Fibroblast of the aortic adventitia (primary cell): ENCODE measurements at places on chromosomes 4 and X.

DNA sequence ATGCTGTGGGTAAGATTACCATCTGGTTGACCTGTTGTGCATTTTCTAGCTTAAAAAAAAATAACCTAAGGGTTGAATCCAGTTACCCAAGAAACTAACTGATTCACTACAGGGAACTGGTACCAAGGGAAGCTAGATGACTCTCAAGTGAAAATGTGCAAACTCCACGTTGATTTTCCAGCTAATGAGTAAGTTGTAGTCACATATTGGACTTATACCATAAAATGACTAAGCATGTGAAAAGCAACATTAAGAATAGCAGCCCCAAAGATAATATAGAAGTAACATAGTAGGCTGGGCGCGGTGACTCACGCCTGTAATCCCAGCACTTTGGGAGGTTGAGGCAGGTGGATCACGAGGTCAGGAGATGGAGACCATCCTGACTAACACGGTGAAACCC lies 270.9 kb downstream of the SPRY1 start:
- DNase-seq: peak; percentile 78

DNA sequence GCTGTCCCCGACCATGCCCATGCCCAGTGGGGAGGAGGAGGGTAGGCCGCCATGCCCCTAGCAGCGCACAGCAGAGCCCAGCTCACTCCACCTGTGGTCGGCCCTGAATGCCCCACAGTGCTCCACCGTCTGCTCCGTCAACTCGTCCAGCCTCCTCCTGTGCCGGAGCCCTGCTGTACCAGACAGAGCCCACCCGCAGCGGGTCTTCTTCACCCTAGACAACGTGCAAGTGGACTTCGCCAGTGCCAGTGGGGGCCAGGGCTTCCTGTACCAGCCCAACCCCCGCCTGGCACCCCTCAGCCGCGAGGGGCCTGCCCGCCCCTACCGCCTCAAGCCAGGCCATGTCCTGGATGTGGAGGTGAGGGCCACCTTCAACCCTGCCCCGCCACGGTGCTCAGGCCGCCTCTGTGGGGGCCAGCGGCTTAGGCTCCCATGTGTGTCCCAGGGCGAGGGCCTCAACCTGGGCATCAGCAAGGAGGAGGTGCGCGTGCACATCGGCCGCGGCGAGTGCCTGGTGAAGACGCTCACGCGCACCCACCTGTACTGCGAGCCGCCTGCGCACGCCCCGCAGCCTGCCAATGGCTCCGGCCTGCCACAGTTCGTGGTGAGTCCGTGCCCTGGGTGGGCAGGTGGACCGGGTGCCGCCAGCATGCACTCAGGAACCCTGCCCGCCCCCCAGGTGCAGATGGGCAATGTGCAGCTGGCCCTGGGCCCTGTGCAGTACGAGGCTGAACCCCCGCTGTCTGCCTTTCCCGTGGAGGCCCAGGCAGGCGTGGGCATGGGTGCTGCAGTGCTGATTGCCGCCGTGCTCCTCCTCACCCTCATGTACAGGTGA lies 6.9 kb upstream of the SRPK3 start:
- DNase-seq: no peak

- DNase-seq: no peak
Observed at GRCh38 chr4:76301775-76302162, 4.8 kb upstream of the STBD1 start.

DNA sequence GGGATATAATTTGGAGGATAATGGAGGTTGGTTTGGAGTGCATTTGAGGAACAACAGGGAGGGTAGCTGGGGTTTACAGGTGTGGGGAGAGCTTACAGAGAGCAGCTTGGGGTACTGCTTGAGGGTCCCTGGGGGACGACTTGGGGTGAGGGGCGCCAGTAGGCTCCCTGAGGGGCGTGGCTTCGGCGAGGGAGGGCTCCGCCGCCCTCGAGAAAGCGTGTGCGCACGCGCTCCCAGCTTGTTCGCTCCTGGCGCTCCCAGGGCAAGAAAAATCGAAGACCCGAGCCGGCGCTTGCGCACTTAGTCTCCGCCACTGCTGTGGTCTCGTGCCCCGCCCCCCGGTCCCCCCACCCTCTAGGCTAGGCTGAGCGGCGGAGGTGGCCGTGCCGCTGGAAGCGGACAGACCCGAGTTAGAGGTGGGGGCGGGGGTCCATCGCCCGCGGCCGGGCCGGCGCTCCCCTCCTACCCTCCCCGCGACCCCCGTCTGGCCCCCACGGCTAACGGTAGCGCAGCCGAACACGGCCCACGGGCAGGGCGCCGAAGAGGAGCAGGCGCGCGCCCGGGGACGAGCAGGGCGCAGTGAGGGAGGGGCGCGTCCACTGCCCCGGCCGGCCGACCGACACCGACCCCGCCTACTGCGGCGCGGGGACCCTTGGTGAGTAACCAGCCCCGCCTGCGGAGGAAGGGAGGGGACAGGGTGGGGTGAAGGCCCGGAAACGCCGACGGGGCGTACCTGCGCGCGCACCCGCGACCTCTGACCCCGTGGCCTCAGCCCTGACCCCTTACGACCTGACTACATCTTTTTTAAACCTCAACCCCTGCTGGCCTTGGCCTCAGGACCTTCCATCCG lies 5.4 kb upstream of the CCDC120 start:
- peak; percentile 35 for DNase-seq

DNA sequence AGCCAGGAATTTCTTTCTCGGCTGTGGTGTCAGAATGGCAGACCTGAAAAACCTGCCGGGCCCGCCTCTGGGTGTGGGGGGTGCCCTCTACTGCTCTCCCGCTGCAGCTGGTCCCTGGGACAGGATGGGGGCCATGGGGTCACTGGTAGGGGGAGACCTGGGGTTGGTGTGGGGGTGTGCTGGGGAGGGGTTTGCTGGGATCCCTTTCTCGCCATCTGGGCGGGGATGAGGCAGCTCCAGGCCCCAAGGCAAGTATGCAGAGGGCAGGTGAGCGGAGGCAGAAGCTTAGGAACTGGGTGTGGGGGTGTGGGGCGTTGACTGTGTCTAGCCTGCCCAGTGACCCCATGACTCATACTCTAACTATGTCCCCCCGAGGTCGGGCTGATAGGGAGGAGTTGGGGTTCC lies 884 bp downstream of the CCDC120 start:
- DNase-seq: no peak

GRCh38 chr4:102551958-102552565 lies 50.9 kb downstream of the NFKB1 start:
- no peak for DNase-seq

DNA sequence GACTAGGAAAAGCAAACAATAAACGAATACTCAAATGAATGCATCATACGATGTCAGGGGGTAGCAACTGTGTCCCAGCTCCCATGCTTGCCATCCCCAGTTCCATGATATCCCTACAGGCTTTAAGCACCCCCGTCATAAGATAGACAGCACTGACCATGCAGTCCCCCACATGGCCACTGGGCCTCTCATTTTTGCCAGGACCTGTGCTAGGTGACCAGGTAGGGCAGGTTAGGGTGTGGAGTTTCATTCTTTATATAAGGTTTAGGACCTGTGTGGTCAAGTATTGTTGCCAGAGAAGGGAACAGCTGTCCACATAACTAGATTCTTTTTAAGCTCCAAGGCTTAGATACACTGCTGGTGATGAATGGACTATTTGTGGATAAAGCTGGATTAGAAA lies 9.7 kb downstream of the PPEF2 start:
- no peak for DNase-seq

- peak; percentile 98 for DNase-seq
Observed at GRCh38 chrX:29419774-29420553, 795.4 kb upstream of the MAGEB2 start.

- peak; percentile 59 for DNase-seq
Observed at GRCh38 chrX:72621625-72622485, 49.2 kb upstream of the HDAC8 start.

- DNase-seq: no peak
Observed at GRCh38 chr4:41878170-41878969, 56.9 kb upstream of the TMEM33 start.

- peak; percentile 41 for DNase-seq
Observed at GRCh38 chr4:74397748-74398426, 32.9 kb downstream of the EREG start.

- no peak for DNase-seq
Observed at GRCh38 chr4:98027827-98028226, 115.4 kb downstream of the STPG2 start.

DNA sequence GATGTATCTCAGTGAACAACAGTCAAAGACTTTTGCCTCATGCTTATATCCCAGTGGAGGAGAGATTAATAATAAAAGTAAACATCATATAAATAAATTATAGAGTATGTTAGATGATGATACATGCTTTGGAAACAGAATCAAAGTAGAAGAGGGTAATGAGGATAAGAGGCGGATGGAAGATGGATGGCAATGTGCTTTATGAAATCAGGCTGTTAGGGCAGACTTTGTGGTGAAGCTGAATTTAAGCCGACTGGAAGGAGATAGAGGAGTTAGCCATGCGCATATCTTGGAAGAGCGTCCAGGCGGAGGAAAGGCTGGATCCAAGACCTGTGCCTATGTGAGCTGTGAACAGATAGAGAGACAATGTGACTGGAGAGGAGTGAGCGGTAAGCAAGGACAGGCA lies 74.9 kb upstream of the GUCY1A1 start:
- no peak for DNase-seq

GRCh38 chrX:131262200-131262599 lies 26.9 kb downstream of the IGSF1 start:
- DNase-seq: no peak

DNA sequence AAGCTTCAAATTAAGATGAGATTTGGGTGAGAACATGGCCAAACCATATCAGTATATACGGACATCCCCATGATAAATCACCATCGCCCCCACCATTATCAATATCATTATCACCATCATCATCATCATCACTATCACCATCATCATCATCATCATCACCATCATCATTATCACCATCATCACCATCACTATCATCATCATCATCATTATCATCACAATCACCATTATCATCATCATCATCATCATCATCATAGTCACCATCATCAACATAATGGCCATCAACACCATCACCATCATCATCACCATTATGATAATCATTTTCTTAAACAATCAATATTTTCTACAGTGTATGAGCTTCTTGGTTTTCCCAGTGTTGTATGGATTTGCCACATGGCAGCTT lies 360.9 kb downstream of the NLGN4X start:
- no peak for DNase-seq

- no peak for DNase-seq
Observed at GRCh38 chr4:99657798-99658197, at the start of gene C4orf54. Gene C4orf54, minus strand, starts transcription at chr4:99657828. Its CDS starts 3,180 bp downstream, at chr4:99654648.

GRCh38 chrX:13821738-13822137 lies 4.8 kb upstream of the GPM6B start:
- DNase-seq: no peak

DNA sequence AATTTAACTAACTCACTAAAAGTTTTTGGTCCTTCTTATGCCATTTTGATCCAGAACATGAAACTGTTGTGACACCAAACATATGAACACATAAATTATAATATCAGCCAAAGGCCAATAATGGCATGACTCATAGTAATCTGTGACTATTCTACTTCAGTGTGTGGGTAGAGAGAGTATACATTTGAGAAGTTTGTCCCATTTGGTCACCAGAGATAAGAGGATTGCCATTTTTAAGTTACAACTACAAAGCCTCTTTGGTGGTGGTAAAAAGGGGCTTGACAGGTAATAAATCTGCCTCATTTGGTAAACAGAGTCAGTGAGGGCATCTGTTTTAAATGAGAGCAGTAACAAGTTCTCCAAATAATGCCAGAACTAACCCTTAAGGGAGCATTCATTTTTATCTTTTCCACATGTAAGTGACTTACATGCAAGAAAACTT lies 117.9 kb downstream of the TBC1D19 start:
- DNase-seq: peak; percentile 56

DNA sequence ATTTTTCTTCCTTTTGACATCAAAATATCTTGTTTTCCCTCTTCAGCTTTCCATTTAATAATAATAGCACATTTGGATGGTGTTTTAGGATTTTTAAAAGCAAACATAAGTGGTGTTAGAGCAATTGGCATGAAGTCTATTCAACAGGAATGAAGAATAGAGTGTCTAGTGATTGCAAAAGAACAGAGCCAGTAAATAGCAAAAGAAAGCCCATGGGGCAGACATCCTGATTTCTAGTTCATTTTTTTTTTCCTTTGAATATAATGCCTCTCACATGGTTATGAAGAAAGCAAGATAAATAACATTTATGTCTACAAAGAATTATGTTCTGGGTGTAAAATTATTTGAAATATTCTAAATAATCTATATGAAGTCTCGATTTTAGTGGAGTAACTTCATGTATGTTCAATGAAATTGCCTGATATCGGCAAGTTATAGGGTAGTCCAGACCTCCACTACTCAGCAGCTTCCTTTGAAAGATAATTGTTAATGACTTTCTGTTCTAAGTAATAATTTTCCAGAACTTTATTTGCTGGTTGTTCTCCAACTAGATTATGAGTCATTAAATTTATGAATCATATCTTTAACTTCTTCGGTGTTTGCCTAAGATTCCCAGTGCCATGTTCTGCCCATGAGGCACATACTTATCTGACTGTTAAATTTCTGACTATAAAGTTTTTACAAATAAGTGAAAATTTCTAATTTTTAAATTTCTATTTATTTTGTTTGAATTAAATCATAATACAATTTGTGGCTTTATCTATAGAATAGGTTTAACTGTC lies 587.9 kb downstream of the TLL1 start:
- DNase-seq: peak; percentile 34

GRCh38 chr4:91325495-91325894 lies 978.3 kb upstream of the GRID2 start:
- peak; percentile 85 for DNase-seq

DNA sequence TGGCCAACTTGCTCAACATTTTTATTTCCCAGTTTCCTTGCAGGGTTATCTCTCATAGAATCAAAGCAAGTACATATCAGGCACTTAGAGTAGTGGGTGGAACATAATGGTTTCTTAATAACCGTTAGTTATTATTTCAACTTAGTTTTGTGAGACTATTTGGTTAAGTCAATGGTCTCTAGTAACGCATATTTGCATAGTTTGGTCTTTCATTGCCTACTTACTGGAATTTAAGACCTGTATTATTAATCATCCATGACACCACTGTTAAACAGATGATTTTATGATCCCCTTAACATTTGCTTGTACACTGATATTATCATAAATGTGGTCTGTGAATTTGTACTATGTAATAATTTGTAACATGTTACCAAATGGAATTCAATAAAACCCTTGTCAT lies 70.9 kb upstream of the SMIM31 start:
- DNase-seq: no peak

DNA sequence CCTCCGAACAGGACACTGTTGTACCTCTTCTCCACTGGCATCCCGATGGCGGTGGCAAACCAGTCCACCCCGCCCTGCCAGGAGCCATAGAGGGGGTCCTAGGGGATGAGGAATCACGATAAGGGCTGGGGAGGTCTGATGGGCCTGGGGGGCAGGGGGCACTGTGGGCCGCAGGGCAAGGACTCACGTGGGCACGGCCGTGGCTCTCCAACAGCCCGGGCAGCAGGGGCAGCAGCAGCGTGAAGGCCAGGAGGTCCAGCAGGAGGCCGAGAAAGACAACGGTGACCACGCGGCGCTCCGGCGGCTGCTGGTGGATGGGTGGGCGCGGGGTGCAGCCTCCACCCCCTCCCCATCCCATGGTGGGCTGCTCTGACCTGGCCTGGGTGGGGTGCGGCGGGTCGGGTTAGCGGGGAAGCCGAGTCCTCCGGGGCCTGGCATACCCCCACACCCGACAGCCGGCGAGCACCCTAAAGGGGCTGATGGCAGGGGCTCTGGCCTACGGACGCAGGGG lies 29.6 kb downstream of the NOP14 start:
- no peak for DNase-seq
